ENCODE measurements at places on chromosomes 1 and 21.
A peak's percentile ranks its signal among the peaks of the same experiment; 100 is the strongest.

- no peak for DNase-seq
These were observed 29.0 kb upstream of the FBXO28 start for GRCh38 chr1:224084867-224085266.

- DNase-seq, result no peak
These were observed 212.6 kb downstream of the GREM2 start for GRCh38 chr1:240399381-240399780.

- DNase-seq, result no peak
These were observed 32.7 kb downstream of the TUT4 start for GRCh38 chr1:52520148-52520547.

DNA sequence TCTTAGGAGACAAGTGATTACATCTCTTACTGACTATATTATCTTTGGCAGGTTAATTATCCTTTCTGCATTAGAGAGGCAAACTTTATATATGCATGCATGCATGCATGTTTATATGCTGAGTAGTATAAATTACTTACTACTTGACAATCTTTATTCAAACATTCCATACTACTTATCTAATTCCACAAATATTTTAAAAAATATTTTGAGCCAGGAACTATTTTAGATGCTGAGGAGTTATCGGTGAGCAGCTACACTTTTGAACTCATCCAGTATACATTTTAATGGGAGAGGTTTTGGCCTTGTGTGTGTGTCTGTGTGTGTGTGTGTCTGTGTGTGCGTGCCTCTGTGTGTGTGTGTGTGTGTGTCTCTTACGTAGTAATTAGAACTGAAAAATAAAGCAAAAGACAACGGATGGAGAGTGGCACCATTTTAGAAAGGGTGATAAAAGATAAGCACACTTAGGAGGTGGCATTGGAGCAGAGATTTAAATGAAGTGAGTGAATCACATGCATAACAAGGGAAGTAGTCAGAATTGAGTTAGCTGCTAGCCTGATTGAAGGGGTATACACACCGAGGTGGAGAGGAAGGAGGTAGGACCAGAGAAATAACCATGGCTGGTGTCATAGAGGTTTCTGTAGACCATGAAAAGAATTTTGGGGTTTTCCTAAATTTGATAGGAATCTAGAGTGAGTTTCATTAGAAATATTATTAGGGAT, 1488.4 kb downstream of the MRPL39 start:
- no peak for DNase-seq

- no peak for DNase-seq
These were observed 27.7 kb upstream of the PTGFRN start for GRCh38 chr1:116881879-116882520.

GRCh38 chr1:185244015-185244747, 72.9 kb downstream of the IVNS1ABP start:
- no peak for DNase-seq

DNA sequence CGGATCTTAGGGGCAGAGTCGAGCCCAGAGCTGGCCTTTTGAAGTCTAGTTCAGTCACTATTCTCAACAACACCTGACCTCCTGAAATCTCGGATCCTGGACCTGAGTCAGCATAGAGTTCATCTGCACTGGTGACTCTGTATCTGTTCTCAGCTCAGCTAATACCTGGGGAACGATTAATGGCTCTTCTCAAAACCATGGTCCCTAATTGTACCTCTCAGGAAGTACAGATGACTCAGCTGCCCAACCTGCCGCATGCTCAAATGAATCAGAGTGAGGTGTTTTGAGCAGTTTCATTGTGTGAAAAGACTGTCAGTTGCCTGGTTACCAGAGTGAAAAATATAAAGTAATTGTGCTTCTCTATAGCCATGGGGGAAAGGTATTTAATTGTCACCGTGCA, 89.2 kb downstream of the SLC35F3 start:
- no peak for DNase-seq

- no peak for DNase-seq
These were observed 1.3 kb downstream of the PLD5 start for GRCh38 chr1:242522996-242523718.

DNA sequence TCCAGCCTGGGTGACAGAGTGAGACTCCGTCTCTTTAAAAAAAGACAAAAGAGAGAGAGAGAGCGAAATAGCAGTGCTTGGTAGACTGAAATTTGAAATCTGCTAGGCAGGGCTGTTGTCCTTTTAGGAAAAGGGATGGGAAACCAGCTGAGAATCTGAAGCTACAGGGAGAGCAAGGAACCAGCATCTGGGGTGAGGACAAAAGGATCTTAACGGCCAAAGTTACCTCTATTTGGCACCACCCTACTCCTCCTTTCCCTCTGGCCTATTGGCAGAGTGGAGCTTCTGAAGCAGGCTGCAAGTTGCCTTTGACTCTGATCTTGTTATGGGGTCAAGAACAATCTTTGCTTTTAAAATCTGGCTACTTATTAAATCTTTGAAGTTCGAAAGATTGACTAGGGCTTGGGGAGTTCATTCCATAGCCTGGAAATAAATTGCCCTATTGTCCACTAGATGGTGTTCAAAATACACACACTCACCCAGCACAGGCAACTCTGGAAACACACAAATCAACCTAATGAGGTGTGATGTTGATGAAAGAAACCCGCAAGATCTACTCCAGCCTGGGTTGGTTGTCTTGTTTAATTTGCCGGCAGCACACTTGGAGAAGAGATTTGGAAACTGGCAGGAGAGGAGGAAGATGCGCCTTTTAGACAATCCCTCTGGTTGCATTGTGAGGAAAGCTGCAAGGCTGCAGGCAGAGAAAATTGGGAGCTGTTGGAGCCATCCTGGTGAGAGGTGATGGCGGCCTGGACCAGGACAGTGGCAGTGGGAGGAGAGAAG, 16.5 kb upstream of the PARP1 start:
- DNase-seq, result no peak

- DNase-seq, result no peak
These were observed 15.9 kb downstream of the RCAN1 start for GRCh38 chr21:34598931-34599400.

DNA sequence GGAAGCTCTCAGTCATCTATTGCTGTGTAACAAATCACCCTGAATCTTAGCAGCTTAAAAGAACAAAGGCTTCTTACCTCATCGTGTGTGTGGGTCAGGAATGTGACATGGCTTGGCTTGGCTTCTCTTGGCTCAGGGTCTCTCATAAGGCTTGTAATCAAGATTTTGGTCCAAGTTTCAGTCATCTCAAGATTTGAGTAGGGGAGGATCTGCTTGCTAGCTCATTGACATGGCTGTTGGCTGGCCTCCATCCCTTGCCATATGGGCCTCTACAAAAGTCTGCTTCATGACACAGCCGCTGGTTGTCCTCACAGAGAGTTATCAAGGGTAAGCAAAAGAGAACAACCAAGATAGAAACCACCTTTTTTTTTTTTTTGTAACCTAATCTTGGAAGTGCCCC, 207.7 kb downstream of the PTPRC start:
- DNase-seq, result no peak

DNA sequence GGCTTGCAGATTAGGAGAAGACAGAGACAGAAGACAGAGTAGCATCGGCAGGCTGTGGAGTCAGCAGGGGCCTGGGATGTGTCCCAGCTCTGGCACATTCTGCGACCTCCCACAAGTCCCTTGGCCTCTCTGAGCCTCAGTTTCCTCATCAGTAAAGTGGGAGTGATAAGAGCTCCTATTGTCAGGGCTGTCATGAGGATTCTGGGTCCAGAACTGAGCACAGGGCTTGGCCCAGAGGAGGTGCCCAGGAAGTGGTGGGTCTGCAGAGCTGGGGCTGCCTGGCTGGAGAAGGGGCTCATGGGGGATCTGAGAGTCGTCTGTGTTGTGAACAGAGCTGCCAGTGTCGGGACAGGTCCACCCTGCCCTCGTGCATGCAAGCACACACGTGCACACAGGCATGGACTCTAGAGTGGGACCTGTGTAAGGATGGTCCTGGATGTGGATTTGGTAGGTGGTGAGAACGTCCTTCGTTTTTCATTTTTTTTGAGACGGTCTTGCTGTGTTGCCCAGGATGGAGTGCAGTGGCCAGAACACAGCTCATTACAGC, 262.9 kb downstream of the PTPRU start:
- no peak for DNase-seq

DNA sequence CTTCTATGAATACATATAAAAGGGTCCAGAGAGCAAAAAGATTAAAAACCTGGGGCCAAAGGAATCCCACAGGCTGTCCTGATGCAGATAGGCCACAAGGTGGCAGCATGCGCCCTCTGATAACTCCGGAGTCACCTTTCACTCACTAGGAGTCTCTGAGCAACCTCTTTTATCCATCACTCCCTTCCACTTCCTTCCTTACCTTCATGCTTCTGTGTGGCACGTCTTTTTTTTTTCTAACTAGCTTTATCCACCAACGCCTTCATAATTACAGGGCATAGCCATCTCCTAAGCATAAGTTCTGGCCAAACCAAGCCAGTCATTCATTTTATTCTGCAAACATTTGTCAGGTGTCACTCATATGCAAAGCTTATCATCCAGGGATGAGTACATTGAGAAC, 3.9 kb upstream of the PGLYRP4 start:
- DNase-seq, result peak; percentile 45

GRCh38 chr1:101131239-101131843, 105.5 kb upstream of the S1PR1 start:
- DNase-seq, result no peak

GRCh38 chr1:226640321-226641136, 92.0 kb downstream of the STUM start:
- no peak for DNase-seq

GRCh38 chr1:159000625-159001024, 9.1 kb upstream of the IFI16 start:
- peak; percentile 90 for DNase-seq

GRCh38 chr1:174217787-174218574, 58.7 kb downstream of the RABGAP1L start:
- no peak for DNase-seq

DNA sequence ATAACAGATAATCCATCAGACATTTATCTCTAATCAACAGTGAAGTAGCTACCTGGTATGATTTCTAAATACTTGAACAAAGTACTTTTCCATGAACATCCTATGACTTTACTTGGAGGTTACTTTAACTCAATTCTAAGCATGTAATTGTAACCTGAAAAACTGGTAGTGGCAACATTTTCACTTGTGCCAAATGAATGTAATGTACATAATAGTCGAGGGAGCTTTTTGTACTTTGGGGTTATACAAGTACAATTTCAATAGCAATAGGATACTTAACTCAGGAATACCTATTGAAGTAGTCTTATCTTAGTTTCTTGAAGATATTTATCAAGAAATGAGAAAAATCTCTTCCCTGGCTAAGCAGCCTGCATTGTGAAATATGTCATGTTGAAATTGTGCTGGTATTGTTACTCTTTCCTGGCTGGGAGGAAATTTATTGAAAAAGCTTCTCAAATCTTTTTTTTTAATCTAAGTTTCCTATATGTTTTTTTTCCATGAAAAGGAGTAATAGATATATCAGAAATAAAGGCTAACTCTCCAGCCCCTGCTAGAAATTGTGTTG, 33.7 kb upstream of the CACYBP start:
- no peak for DNase-seq

DNA sequence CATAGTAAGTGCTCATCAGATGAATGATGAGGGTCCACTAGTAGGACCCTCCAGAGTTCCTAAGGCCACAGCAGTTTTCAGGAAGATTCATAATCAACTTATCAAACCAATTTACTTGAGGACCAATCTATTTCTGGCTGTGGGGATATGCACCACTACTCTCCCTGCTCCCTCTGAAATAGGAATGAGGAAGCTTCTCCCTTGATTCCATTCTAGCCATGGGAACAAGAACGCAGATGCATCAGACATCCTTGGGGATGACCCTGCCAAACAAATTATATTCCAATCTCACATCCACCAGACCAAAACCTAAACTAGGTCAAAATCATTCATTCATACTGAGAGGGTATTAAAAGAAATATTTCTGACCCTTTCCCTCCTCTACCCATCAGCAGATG, 31.5 kb downstream of the JAK1 start:
- DNase-seq, result no peak

- DNase-seq, result no peak
These were observed 41.0 kb downstream of the ZFYVE9 start for GRCh38 chr1:52182874-52183400.

DNA sequence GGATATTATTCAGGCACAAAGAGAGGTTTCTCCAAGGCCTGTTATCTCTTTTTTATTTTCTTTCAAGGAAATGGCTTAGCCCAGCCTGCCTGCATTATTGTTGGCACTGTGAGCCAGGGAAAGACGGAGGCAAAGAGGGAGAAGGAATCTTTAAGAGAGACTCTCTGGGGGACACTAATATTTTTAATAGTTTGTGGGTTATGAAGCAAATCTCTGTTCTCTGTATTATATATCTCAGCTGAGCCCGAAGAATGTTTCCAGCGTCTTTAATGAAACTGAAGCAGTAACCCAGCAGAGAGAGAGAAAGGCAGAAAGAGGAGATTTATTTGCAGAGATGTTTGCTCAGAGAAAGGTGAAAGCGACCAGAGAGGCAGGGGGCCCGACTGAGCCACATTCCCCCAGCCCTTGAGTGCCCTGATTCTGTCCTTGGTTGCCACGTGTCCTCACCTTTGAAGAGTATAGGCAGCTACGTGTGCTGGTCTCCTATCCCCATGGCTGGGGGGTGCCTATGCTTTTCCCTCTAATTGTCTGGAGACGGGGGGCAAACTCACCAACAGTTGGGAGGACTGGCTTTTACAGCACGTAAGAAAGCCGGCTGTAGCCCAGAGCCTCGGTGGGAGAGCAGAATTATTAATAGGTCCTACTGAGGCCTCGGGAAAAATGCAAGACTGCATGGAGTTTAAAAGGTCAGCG, 166.4 kb downstream of the TRABD2B start:
- DNase-seq, result no peak

GRCh38 chr1:111179968-111180533, 20.4 kb downstream of the DENND2D start:
- no peak for DNase-seq

DNA sequence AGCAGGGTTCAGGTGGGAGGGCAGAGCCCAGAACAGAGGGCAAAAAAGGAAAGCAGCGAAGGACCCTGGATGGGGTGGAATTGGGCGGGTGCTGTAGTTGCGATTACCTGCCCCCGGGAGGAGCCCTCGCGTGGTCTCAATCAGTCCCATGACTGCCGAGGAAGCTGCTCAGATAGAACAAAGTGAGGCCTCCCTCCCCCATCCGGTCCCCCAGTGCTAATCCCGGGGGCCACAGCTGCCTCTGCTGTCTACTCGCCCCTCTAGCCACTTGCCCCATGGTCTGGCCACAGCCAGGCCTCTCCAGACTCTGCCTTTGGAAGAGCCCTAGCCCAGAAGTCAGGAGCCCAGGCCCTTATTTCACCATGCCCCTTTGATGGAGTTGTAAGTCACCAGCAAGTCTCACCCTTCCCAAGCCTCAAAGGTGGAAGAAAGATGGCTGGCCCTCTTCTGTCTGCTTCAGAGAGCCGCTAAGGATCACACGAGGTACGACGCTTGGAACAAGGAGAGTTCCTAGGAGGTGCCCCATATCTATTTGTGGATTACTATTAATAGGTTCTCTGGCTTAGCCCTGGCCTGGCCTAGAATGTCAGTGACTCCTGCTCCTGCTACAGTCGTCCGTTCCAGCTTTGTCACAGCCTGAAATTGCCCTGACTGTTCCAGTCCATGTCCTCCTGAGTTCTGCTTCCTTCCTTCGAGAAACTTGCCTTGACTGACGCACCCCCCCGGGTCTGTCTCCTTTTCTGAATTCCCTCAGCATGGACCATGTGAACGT, 16.4 kb downstream of the ECHDC2 start:
- no peak for DNase-seq

- DNase-seq, result no peak
These were observed 287.0 kb upstream of the PLXNA2 start for GRCh38 chr1:208531003-208531750.

GRCh38 chr1:222123111-222123510, 381.2 kb upstream of the DUSP10 start:
- DNase-seq, result no peak

All from breast epithelium (tissue), 4 donors.